ENCODE measurements at places on chromosomes 4 and X. TPM values are rescaled to one million over a fixed set of nuclear protein-coding genes. Genes with fewer than 3 reads are reported as not detected.

HSFX3 gene
- not detected for total RNA-seq

SRPX2 gene
- total RNA-seq = 13.4 TPM

PFKFB1 gene
- total RNA-seq = 0.14 TPM

MAGEA8 gene
- not detected for total RNA-seq

TSPAN6 gene
- total RNA-seq = 111 TPM

PNMA6A gene
- total RNA-seq = 15.1 TPM

TENM3 gene
- not detected for total RNA-seq

CDX4 gene
- not detected for total RNA-seq

ANOS1 gene
- 0.06 TPM for total RNA-seq

SLC7A11 gene
- total RNA-seq = 3.8 TPM

DNA sequence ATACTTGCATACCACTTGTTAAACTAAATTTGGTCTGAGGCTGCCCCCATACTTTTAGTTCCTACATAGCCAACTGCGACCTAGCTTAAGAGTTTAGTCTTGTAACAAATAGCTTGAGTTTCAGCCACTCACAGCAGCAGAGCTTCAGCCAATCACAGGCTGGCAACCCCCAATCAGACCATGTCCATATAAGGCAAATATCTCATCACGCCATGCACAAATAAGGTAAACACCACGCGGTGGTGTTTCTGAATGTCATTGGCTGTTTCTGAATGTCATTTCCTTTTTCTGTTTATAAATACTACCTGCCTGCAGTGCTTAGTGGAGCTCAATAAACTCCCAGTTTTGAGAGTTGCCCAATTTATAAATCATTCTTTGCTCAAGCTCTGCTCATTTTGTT, 143.1 kb upstream of the MAD2L1 start:
- DNase-seq = no peak

DNA sequence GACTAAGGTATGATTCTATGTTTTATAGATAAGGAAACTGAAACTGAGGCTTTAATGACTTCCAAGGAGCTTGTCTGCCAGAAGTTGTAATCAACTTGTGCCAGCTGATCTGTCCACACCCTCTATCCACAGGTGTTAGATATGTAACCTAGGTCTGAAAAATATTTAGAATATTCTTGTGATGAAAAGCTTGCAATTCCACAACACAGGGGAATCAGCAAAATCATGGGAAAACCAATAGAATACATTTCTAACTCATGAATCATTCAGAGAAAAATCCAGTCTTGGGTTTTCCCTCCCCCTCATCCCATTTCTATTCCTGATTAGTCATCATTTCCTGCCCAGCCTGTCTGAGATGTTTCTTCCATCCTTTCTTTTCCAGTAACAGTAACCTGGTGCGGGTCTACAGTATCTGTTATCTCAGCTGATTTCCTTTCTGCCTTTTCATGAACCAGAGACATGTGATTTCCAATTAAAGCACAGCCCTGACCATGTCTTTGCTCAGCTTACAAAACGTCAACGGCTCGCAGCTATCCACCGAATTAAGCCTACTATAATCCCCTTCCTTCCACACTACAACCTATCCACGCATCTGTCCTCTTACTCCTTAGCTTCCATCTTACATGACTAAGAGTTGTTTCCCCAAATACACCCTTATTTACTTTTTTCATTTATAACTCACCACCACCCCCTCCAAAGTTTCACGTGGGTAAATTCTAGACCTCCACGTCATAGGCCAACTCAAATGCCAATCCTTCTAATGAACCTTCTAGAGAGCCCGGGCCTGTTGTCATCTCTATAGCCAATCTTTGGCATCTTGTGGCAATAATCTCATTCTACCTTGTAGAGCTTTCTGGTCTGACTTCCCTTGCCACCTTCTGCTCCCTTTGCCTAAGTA, 961 bp upstream of the NOCT start:
- DNase-seq = no peak

DNA sequence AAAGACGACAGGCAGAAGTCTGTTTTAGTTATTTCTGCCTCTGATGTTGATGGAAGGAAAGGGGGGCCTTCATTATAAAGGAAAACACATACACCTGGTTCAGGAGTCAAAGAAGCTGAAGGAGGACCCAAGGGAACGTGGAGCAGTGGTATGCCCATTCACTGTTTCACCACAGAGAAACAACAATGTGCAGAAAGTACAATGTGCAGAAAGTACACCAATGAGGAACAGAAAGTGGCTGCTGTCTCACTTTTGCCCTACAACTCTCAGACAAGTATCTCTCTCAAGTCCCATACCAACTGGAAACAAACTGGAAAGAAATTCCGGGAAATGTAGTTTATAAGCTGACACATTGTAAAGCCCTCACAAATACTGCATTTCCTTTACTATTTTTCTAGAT, 564.5 kb downstream of the TRAM1L1 start:
- DNase-seq = no peak

DNA sequence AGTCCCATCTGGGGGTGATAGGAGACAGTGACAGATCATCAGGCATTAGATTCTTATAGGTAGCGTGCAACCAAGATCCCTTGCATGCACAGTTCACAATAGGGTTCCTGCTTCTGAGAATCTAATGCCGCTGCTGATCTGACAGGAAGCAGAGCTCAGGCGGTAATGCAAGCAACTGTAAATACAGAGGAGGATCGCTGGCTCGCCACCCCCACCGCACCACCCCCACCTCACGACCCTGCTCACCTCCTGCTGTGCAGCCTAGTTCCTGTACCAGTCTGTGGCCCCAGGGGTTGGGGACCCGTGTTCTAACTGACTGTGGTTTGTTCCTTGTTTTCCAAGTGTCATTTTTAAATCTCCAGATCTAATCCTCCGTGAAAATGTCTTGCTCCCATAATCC, 89.0 kb upstream of the MAPK10 start:
- no peak for DNase-seq

GRCh38 chrX:150436195-150436594, 73.1 kb downstream of the MAMLD1 start:
- no peak for DNase-seq

DNA sequence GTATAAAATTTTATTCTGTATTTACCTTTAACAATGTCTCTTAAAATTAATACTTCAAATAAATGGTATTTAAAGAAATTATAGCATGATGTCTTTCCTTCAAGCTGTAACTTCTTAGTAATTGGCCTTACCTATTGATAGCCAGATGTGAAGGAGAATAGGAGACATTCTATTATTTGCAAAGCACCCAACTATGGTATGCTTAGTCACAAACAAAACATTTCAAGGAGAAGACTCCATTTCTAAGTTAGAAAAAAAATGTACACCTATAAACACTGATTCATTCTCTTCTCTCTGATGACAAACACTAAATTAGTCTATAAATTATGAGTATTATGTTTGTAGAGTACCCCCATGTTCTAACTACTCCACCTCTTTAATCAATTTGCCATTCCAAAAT, 66.4 kb downstream of the NKX6-1 start:
- no peak for DNase-seq

DNA sequence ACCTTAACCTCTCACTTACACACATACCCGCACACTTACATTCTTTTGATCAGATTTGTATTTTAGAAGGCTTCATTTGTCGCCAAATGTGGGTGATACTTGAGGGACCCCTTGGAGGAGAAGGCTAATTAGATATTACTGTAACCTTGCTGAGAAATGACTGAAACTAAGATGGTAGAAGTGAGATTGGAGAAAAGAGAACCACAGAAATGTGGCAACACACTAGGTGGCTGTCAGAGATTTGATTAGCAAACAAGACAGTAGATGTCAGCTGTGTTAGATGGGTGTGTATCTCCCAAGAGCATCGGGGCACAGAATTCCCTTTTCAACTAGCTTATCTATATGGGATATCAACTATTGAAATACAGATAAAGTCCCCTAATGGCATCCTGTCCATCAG, 149.3 kb upstream of the FABP2 start:
- DNase-seq = no peak

GRCh38 chr4:83362492-83363329, 28.1 kb upstream of the HPSE start:
- DNase-seq = peak; percentile 9

GRCh38 chrX:22536746-22537304, 264.1 kb downstream of the CBLL2 start:
- DNase-seq = peak; percentile 1

DNA sequence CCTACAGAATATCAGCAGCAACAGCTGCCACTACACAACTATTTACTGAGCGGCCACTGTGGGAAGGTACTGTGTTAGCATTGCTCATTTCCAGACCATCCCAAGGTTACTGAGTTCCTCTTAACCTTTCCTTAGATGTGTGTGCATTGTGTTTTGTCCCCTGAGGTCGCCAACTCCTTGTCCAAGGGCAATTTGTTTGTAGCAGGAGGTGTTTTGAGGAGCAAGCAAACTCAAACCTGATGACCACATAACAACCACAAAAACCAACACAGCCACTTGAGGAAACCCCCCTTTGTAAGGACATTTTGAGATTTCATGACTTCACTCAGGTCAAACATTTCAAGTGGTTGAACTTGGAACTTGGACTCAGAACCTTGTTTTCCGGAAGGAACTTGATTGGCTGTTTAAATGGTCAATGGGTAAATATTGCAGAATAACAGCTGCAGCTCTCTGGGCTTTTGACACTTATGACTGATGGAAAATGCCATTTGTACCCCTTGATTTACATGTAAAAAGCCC, 122.3 kb downstream of the MID1IP1 start:
- no peak for DNase-seq

GRCh38 chr4:40200875-40201801, 4.3 kb downstream of the RHOH start:
- DNase-seq = no peak

DNA sequence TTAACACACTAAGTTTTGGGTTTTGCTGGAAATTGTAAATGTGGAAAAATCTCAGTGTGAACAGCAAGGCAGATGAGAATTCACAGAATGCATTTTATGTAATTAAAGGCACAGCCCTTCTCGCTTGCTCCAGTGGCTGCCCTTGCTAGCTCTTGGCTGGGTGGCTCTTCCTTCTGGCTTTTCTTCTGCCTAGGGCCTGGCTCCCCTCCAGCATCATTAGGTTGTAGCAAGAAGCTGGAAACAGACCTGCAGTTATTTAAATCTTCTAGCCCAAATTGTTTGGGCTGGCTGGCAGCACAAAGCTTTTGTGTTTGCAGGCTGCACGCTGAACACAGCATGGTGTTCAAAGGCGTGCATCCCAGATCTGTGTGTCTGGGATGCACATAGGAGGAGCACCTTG, 56.5 kb downstream of the LIMCH1 start:
- DNase-seq = peak; percentile 83

GRCh38 chr4:170005472-170005871, 20.7 kb downstream of the MFAP3L start:
- DNase-seq = no peak

- peak; percentile 88 for DNase-seq
Measured at GRCh38 chr4:573122-573892, 2.8 kb downstream of the TMEM271 start.

GRCh38 chr4:26257850-26258249, 63.0 kb upstream of the RBPJ start:
- no peak for DNase-seq

- no peak for DNase-seq
Measured at GRCh38 chr4:35912174-35912573, 332.1 kb downstream of the ARAP2 start.

DNA sequence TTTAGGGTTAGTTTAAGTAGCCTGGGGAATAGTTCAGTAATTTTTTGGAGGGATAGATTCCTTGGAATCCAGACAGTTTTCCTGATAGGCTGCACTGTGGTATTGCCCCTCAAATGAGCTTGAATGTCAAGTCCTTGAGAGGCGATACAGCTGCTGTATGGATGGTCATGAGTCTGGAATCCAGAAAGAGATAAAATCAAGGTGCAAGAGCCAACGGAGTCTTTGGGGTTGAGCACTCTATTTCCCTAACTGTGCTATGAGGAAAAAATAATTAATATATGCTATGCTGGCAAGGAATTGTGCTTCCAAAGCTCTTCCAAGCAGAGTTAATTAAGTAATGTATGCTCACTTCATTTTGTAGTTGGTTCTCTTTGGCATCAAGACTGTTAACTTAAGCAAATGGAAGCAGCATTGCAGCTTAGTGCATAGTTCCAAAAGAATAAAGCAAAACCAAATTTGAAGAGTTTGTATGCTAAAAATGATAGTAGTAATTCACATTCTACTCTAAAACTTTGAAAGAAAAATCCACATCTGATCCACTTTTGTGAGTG, 48.8 kb downstream of the LIMCH1 start:
- DNase-seq = no peak

DNA sequence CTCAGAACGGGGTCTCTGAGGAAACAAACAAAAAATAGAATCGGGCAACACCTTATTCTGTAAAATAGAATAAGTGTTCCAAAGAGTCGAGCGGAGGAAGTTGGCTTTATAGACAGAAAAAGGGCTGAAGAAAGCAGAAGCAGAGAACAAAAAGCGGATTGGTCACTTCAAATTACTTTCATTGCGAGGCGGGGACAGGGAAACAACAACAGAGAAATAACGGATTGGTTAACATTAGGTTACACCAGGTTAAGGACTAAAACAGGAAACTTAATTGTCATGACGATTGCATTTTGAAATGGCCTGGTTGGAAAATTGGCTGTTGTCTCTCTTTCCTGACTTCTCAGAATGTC, 433 bp upstream of the COQ2 start:
- peak; percentile 50 for DNase-seq

DNA sequence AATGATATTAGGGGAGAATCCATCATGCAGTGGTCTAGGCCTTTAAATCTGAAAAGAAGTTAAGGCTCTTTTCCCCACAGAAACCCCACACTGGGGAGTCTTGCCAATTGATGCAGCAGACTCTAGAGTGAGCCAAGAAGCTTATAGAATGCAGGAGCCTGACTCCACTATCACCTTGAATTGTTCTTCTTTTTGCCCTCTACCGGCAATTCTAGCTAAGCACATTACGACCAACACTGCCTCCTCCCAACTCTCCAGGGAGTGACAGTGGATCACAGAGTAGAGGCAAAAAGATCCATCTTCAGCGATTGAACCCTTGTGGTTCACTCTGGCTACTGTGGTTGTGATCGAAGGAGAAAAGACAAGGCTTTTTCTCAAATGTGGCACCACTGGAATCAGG, 331.5 kb downstream of the NKX6-1 start:
- no peak for DNase-seq
